ENCODE measurements at places on chromosomes 5 and 9.

DNA sequence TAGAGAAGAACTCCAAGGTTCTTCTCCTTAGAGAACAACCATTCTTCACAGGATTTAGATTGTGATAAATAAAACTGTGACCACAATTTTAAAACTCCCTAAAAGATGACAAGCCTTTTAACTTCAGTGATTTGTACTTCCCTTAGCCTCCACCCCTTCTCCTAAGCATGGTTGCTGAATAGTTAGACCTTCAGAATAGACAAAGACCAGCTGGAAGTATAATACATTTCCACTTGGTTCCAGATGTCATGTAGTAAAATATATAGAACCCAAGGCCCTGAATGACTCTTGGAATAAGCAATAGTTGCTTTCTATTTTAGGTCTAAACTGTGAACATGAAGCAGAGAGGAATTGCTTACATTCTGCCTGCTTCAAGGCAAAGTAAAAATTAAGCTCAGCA lies 208.7 kb downstream of the ARRDC3 start:
- no peak for DNase-seq

DNA sequence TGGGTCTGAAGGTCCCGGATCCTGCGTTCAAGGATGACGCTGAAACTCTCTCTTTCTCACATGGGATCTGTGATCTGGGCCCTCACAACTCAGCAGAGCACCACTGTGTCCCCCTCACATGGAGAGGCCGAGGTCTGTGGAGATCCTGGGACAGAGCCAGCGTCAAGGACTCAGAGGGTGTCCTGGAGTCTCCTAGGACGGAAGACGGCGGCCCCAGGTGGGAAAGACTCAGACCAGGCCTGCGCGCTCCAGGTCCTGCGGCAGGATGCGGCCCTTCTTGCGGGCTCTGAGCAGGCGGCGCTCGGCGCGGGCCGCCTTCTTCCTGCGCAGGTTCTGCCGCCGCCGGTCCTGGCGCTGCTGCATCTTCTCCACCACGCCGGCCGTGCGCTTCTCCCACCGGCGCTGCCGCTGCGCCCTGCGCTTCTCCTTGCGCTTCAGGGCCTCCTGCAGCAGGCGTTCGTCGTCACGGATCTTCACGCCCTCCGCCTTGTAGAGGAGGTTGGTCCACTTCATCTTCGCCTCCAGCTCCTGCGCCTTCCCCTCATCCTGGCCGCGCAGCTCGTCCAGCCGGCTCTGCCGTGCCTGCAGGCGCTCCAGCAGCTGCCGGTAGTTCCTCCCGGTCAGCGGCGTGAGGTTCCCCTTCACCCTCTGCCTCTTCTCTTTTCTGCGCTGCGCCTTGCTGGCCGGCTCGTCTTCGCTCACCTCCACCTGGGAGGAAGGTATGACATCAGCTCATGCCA lies 4.2 kb downstream of the SURF6 start:
- DNase-seq = no peak

GRCh38 chr5:35543408-35543807 lies 74.3 kb upstream of the SPEF2 start:
- no peak for DNase-seq

DNA sequence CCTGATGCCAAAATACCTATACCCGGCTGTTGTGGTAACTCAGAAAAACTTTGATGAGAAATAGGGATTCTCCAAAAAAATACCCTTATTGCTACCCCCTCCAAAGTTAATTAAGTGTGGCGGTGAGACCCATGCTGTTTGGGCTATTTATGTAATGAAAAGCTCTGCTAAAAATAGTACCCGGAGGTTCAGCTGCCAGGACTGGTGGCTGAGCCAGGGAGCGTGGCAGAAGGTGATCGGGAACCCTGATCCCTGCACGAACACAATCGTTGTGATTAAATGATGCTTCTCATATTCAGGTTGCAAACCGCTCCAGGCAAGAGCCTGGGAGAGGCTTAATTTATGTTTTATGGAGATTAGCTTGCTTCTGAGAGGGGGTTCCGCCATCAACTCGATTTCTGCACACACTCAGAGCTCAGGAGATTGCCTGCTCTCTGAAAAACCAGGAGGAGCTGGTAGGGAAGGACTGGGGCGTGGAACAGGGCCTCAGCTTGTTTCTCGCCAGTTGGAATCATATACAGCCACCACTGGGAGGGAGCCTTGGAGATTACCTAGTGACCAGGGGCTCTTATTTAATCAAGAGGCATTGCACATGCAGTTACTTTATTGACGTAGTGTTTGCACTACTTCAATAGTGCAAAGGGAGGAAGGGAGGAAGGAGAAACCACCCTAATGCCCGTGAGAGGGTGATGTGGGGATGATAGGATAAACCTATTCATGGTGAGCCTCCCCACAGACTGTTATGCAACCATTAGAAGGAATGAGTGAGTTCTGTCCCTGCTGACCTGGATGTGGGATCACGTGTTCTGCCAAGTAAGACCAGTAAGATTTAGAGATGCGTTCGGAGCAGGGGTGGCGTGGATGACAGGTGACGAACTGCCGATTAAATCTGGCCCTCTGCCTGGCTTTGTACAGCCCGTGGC lies 23.4 kb downstream of the HRH2 start:
- DNase-seq = no peak

DNA sequence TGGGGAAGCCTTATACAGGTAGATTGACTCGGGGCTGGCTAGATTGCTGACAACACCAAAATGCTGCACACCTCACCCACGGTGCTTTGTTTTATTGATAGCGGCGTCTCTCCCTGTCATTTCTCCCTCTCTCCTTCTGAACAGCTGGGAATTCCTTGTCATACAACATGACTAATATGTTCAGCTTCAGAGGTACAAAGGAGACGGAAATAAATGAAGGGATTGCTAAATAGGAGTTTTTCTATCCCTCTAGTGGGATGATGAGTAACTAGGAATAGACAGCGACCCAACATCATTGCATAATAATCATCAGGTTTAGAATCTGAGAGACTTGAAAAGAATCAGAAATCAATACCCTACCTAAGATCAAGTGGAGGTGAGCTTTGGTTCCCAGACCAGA lies 337.7 kb upstream of the PANK3 start:
- DNase-seq = no peak

DNA sequence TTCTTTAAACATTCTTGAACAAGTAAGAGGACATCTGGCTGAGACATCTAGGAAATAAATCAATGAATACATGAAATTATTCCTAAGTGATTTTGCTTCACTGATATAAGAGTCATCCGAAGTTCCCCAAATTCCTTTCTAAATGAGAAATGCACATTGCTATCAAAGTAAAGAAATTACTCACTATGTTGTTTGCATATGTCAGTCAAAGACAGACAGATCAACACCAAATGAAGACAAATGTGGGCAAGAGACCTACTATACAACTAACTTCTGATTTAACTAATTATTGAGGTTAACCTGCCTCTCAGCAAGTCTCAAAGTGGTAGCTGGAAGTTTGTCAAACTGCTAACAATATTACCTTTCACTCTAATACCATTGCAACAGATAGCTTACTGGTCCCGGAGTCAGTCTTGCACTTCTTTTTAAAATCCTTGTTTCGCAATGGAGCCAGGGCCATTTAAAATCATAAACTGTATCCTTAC lies 13.2 kb downstream of the TUT7 start:
- DNase-seq = no peak

Measured in NCI-H1105 treated with DMSO at 0.1 percent for 48 hours (cell line).